Small intestine (tissue), 16 donors: ENCODE measurements at places on chromosomes 1 and 21.

DNA sequence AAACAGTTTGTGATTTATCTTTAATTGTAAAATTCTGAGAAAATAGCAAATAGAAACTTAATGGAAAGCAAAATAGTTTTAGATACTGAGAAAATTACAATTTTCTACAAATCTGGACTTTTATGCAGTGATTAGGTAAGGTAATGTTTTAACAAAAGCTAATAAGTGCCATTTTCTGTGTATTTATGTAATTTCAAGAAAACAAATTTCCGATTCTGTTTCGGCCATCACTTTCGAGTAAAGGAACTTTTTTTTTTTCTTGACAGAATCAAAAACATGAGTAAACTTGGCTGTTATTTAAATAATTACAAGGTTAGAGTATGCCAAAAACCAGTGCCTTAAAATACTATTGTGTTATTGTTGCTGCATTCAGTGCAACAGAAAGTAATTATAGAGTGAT, 280.4 kb upstream of the C1orf105 start:
- no peak for DNase-seq

GRCh38 chr1:53435151-53435550, 24.0 kb upstream of the DMRTB1 start:
- DNase-seq = no peak

GRCh38 chr1:182633657-182634281, 29.6 kb upstream of the RGS16 start:
- DNase-seq = peak; percentile 18

- DNase-seq = peak; percentile 37
These were observed 17.6 kb upstream of the MCL1 start for GRCh38 chr1:150596976-150597375.

DNA sequence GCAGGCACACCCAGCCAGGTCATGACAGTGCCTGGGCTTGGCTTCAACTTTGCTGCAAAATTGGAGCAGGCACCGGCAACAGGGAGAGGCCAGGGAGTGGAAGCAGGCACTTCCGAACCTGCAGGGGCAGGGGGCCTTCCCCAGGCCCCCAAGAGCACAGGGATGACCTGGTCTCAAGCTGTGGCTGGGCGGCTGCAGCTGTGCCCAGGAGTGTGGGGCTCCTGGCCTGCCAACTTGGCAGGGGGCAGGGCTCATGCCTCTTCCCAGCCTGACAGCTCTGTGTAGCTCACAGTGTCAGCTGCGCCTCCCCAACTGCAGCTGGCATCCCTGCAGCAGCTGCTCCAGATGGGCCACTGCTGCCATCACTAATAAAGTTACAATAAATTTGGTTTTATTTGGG, 51.5 kb upstream of the SCYL3 start:
- no peak for DNase-seq

GRCh38 chr1:27487966-27488884, 1.7 kb downstream of the WASF2 start:
- peak; percentile 58 for DNase-seq

DNA sequence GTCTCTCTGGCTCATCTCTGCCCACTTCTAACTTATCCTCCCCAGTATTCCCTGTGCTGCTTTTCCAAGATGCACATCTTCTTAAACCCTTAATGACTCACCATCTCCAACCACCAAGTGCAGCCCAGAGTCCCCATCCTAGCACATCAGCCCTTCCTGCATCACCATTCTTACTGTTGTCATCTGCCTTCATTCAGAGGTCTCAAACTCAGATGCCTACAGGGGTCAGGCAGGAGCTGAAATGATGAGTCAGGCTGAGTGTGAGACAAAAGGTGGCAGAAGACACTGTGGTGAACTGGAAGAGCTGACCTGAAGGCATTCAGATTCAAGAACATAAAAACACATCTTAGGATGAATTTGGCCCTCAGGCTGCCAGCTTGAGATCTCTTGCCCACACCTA, 34.6 kb downstream of the OLFML2B start:
- DNase-seq = no peak

DNA sequence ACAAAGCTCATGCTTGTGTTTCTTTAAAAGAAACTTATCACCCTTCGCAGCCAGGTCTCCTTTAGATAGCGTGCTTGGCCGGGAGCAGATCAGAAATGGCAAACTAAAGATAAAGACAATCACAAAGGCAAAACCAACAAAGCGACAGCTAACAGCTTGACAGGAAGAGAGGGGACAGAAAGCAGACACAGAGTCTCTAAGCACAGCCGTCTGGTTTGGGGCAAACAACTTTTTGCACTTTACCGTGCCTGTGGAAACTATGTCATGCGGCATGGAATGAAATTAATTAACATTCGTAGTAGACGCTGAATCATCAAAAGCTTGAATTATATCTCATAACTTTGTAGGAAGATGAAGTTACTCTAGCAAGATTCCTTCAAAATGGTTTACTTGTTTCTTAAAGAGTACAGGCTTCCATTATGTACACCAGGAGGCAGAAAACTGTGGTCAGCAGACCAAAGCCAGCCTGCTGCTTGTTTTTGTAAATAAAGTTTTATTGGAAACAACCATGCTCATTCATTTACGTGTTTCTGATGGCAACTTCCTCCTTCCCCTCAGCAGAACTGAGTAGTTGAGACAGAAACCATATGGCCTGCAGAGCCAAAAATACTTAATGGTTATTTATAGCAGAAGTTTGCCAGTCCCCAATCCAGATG, 183.2 kb downstream of the KIF26B start:
- no peak for DNase-seq

DNA sequence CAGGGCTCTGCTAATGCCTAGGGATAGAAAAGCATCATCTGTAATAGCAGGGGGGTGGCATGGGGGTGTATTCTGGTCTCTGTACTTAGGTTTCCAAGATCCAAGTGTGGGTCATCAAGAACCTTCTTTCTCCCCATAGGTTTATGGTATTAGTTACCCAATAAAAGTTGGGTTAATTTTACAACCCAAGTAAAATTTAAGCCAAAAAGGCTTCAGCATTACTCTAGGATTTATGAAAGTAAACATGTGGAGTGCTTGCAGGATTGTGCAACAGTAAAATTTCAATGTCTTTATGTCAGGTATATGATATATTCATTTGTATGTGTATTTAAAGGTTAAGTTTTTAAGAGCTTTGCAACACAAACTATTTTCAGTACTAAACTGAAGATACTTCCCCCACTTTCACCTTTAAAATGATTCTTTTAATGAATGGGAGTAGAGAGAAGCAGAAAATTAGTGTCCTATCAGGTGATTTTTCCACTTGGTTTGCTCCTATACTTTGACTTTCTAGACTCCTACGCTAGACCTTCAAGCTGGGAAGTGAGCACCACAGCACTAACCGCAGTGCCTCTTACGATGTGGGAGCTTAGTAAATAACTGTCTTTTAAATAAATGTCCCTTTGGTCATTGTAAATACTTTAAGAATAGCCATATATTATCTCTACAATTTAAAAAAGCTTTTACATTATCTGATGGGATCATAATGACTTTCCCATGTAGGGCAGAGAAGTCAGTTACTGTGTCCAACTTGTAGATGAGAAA, 67.8 kb upstream of the UBE2U start:
- no peak for DNase-seq

GRCh38 chr1:118136187-118136941, 48.7 kb downstream of the SPAG17 start:
- no peak for DNase-seq

DNA sequence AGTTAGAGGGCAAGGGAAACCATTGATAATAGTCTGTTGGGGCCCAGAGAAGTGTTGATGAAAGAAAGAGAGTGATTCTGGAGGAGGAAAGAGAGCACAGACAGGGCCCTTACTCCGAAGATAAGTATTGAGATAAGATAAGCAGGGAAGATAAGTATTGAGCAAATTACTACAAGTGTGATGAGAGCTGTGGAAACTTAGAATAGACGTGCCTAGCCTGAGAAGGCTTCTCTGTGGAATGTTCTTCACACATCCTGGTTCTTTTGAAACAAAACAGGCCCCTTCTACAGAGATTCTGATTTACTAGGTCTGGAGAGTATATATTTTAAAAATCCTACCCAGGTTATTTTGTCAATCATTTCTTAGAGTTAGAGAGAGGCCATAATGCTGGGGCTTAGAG, 26.4 kb downstream of the FNBP1L start:
- no peak for DNase-seq

GRCh38 chr1:119943216-119943615, 46.9 kb upstream of the ADAM30 start:
- DNase-seq = no peak

DNA sequence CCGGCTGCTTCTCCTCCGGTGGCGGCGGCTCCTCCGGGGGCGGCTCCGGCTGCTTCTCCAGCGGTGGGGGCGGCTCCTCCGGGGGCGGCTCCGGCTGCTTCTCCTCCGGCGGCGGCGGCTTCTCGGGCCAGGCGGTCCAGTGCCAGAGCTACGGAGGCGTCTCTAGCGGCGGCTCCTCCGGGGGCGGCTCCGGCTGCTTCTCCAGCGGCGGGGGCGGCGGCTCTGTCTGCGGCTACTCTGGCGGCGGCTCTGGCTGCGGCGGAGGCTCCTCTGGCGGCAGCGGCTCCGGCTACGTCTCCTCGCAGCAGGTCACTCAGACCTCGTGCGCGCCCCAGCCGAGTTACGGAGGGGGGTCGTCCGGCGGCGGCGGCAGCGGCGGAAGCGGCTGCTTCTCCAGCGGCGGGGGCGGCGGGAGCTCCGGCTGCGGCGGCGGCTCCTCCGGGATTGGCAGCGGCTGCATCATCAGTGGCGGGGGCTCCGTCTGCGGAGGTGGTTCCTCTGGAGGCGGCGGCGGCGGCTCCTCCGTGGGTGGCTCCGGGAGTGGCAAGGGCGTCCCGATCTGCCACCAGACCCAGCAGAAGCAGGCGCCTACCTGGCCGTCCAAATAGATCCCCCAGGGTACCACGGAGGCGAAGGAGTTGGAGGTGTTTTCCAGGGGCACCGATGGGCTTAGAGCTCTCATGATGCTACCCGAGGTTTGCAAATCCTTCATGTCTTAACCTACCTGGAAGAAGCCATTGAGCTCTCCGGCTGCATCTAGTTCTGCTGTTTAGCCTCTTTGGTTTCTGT, 2.0 kb downstream of the LORICRIN start:
- no peak for DNase-seq

- DNase-seq = no peak
These were observed 136.6 kb upstream of the HMGB4 start for GRCh38 chr1:33727310-33727709.
